Esophagus squamous epithelium (tissue), 5 donors: ENCODE measurements at places on chromosomes 6 and 20.

DNA sequence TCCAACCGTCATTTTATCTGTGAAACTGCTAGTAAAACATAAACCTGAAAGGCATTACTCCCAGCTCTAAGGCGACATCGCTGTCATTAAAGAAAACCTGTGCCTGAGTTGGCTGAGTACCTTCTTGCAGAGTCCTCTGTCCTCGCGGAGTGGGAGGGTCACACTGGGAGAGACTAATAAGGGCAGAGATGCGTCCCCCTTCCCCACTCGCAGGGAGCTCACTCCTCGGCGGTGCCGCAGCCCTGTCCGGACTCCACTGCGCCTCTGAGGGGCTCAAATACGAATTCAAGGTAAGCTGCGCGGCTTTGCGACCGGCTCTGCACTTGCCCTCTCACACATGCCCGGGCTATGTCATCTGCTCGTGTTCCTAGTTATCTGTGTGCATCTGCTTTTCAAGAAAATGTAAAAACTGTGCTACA is at the start of gene COL19A1:
COL19A1 (plus strand) TSS at position 206 of the 419 bp plus-strand sequence. CDS start 13,012 bp downstream, outside the sequence.
- H3K27me3 ChIP-seq: no peaks in the 10 kb centered on the region
- no peaks in the 10 kb centered on the region for H3K36me3 ChIP-seq
- peak; percentile 3 for DNase-seq
- peaks cover 29% of the 10 kb centered on the region for H3K4me1 ChIP-seq

GRCh38 chr6:140041056-140041455 is 666.6 kb upstream of the CITED2 start:
- no peak overlapping the region for H3K4me3 ChIP-seq
- peaks cover 3% of the 10 kb centered on the region for H3K4me1 ChIP-seq
- no peaks in the 10 kb centered on the region for H3K27me3 ChIP-seq
- no peaks in the 10 kb centered on the region for H3K36me3 ChIP-seq
- no peak for DNase-seq

DNA sequence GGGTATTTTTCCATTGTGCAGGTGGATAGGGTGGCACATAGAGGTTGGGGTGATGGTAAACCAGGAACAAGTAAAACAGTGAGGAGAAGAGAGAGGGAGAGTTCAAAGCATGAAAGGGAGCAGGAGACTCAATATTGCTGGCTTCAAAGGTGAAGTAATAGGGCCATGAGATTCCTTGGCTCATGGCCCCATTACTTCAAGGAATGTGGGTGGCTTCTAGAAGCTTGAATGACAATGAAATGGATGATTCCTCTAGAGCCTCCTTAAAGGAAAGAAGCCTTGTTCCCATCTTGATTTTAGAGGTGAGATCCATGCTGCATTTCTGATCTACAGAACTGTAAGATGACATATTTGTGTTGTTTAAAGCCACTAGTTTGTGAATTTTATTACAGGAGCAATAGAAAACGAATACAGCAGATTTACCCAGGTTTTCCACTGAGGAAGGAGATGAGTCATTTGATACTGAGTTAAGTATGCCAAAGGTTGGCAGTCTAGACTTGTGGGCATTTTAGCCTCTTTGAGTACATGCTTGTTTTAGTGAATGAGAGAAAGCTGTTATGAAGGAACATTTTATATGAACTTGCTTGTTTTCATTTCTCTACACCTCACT is 110.4 kb downstream of the PLCB4 start:
- no peak overlapping the region for H3K4me3 ChIP-seq
- DNase-seq: no peak
- H3K36me3 ChIP-seq: no peaks in the 10 kb centered on the region
- H3K27me3 ChIP-seq: no peaks in the 10 kb centered on the region

GRCh38 chr6:134240665-134241431 is 77.1 kb downstream of the SGK1 start:
- no peaks in the 10 kb centered on the region for H3K36me3 ChIP-seq
- H3K27ac ChIP-seq: peak overlapping the region; percentile 50
- no peak overlapping the region for H3K4me3 ChIP-seq
- peaks cover 34% of the 10 kb centered on the region for H3K4me1 ChIP-seq

DNA sequence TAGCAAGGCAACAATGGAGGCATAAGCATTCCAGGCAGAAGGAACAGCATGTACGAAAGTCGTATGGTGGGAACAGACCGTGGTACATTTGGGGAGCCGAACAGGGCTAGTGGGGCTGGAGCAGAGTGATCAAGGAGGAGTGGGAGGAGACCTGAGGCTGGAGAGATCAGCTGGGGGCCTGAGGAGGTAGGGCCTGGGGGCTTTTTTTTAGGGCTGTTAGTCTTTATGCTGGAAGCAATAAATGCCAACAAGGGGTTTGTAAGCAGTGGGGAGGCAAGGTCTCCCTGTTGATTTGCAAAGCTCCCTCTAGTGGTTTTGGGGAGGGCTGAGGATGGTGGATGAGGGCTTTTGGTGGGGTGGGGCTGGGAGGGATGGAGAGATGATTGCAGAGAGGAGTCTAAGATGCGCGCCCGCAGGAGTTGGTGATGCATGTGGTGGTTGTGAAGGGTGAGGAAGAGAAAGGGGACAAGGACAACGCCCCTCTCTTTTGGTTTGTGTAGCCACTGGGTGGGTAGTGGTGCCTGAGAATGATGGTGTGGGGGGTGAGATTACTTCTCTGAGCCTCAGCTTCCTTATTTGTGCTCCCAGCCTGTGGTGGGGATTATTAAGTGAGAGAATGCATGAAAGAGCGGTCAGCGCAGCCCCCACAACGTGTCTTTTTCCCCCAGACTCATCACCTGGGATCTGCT is 74.1 kb upstream of the TOX2 start:
- H3K27me3 ChIP-seq: peaks cover 7% of the 10 kb centered on the region
- peaks cover 15% of the 10 kb centered on the region for H3K4me1 ChIP-seq
- DNase-seq: no peak
- no peak overlapping the region for H3K4me3 ChIP-seq
- H3K36me3 ChIP-seq: no peaks in the 10 kb centered on the region
- H3K27ac ChIP-seq: no peak overlapping the region

DNA sequence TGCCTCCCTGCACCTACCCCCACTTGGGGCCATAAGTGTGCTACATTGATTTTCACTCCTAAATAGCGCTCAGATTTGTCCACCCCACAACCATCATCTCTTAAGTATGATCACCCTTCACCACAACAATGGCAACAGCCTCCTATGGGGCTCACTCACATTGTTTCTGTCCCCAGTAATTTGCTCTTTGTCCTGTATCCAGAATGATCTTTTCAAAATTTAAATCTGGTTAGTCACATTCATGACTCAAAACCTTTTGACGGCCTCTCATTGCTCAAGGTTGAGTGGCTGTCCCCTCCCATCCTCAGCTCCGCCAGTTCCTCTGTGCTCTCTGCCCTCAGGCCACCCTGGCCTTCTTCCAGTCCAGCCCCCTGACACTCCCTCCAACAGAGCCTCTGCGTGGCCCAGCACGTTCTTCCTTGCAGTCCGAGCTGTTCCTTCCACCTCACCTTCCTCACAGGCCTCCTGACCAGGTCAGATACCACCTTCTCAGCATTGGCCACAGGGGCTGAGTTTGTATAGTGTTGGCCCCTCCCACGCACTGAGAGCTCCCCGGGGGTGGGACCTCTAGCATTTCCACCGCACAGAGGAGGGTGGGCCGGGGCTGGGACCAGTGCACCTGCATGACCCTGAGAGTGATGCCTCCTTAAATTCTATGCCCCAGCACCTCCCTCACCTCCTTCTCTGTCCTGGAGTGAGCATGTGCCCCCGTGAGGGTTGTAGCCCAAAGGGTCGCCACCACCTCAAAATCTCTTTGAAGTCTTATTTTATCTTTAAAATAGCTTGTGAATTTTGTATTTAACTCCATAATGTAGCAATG is 2.4 kb upstream of the PPP1R3G start:
- peak overlapping the region; percentile 43 for H3K27ac ChIP-seq
- no peaks in the 10 kb centered on the region for H3K27me3 ChIP-seq
- H3K4me3 ChIP-seq: no peak overlapping the region

GRCh38 chr20:24359321-24360027 is 110.0 kb upstream of the SYNDIG1 start:
- H3K27me3 ChIP-seq: no peaks in the 10 kb centered on the region
- H3K27ac ChIP-seq: no peak overlapping the region
- DNase-seq: no peak
- H3K4me1 ChIP-seq: no peaks in the 10 kb centered on the region

- H3K4me1 ChIP-seq: no peaks in the 10 kb centered on the region
- no peaks in the 10 kb centered on the region for H3K36me3 ChIP-seq
- H3K4me3 ChIP-seq: no peak overlapping the region
- DNase-seq: no peak
- no peaks in the 10 kb centered on the region for H3K27me3 ChIP-seq
- no peak overlapping the region for H3K27ac ChIP-seq
These were observed 20.1 kb upstream of the GCM1 start for GRCh38 chr6:53168516-53169267.

- DNase-seq: no peak
- H3K27ac ChIP-seq: no peak overlapping the region
- H3K36me3 ChIP-seq: no peaks in the 10 kb centered on the region
- no peak overlapping the region for H3K4me3 ChIP-seq
- H3K27me3 ChIP-seq: peaks cover 100% of the 10 kb centered on the region
These were observed 111.9 kb downstream of the TRIM27 start for GRCh38 chr6:28811873-28812272.

- no peaks in the 10 kb centered on the region for H3K36me3 ChIP-seq
- H3K27me3 ChIP-seq: no peaks in the 10 kb centered on the region
- H3K27ac ChIP-seq: no peak overlapping the region
- no peak overlapping the region for H3K4me3 ChIP-seq
- DNase-seq: no peak
These were observed 24.2 kb downstream of the CGA start for GRCh38 chr6:87070741-87071140.

GRCh38 chr6:79602859-79603258 is 28.3 kb upstream of the SH3BGRL2 start:
- no peak for DNase-seq
- no peak overlapping the region for H3K4me3 ChIP-seq
- H3K36me3 ChIP-seq: no peaks in the 10 kb centered on the region
- H3K27ac ChIP-seq: no peak overlapping the region
- H3K27me3 ChIP-seq: no peaks in the 10 kb centered on the region
